ENCODE measurements at places on chromosomes 13 and 19.

- no peak for DNase-seq
Observed at GRCh38 chr13:41503356-41503755, 46.0 kb downstream of the RGCC start.

- no peak for DNase-seq
Observed at GRCh38 chr19:10305139-10305806, 4.3 kb downstream of the ZGLP1 start.

GRCh38 chr19:40588926-40589569 lies 12.1 kb upstream of the LTBP4 start:
- no peak for DNase-seq

DNA sequence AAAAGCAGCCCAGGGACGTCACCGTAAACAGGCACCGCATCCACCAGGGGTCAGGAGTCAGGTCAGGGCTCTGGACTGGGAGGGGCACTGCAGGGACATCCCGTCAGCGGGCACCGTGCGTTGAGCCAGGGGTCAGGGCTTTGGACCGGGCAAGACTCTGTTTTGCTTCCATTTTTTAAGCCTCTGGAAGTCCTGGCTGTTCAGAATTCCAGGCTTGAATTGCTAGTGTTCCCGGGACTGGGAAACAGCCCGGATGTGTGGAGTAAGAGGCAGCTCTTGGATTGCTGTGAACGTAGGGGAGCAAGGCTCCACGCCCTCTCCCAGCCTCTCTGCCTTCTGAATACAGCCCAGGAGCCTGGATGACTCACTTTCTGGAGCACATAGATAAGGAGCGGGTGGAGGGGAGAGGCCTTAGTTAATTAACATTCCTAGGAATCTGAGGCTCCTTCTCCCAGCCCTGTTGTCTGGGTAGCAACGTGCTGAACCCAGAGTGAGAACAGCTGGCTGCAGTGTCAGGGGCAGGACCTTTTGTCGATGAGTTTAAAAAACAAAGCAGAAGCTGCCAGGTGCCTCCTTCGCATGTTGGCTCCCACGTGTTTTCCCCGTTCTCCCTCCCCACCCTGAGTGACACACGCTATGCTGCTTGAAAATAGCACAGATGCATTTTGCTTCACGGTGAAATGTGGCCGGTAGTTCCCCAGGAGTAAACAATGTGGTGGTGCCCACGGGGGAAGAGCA lies 21.9 kb downstream of the ATP11A start:
- DNase-seq = no peak

DNA sequence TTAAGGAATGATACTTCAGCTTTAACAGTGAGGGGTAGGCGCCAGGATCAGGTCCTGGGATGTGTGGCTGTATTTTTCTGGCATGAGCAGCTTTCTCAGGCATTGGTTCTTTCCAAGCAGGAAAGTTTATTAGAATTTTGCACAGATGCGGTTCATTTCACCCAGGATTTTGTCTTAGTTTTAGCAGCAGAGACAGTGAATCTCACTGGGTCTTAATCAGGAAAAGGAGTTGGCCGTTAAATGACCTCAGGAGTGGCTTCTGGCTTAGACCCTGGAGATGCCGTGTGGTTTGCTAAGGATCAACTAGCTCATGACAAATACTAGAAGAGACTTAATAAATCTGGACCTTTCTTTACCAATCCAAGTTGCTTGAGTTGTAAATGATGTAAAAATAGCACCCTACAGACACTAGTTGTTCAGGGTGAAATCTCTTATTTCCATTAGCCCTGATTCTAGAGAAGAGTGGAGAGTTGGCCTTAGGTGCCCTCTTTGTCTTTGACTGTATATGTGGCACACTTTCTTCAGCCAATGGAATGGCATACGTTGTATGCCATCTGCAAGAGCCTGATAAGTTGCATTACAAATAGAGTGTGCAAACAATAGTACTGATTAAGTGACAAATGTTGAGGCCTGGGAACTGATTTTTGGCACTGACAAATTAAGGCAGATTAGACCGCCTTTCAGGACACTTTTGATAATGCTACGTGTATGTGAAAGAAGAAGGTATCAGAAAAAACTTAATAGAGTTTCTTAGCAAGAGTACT lies 34.0 kb downstream of the LRCH1 start:
- no peak for DNase-seq

DNA sequence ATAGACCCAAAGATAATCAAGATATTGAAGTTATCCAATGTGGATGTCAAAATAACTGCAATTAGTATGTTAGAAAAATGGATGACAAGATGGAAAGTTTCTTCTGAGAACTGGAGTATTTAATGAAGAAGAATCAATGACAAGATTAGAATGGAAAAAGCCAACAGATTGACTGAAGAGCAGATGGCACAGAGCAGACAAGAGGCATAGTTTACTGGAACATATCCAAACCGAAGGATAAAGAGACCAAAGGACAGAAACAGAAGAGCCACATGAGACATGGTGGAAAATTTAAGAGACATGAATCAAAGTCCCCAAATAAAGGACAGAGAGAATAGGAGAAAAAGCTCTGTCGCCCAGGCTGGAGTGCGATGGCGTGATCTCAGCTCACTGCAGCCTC lies 89.6 kb upstream of the RXFP2 start:
- no peak for DNase-seq

GRCh38 chr19:13693889-13694288 lies 70.4 kb upstream of the MRI1 start:
- DNase-seq = no peak

GRCh38 chr19:16893686-16893989 lies 4.8 kb downstream of the F2RL3 start:
- no peak for DNase-seq

GRCh38 chr13:80367473-80367872 lies 26.5 kb upstream of the SPRY2 start:
- DNase-seq = no peak

DNA sequence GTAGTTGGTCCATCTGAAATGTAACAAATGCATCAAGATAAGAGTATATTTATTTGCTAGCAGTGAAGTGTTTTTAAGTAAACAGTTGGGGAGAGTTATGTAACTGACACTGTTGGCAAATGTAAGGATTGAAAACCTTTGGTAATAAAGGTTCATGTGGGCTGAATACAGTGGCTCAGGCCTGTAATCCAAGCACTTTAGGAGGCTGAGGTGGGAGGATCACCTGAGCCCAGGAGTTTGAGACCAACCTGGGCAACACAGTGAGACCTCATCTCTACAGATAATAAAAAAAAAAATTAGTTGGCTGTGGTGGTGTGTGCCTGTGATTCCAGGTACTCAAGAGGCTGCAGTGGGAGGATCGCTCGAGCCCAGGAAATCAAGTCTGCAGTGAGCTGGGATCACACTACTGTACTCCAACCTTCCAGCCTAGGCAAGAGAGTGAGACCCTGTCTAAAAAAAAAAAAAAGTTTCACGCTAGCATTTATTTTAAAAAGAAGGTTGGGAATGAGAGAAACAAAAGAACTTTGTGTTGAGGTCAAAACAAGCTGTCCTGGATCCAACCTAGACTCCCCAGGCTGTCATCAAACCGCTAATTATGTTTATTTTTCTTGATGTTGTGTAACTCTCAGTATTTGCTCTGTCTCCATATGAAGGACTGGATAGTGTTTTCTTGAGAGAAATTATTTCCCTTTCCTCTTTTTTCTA lies 20.7 kb downstream of the SETDB2 start:
- no peak for DNase-seq

DNA sequence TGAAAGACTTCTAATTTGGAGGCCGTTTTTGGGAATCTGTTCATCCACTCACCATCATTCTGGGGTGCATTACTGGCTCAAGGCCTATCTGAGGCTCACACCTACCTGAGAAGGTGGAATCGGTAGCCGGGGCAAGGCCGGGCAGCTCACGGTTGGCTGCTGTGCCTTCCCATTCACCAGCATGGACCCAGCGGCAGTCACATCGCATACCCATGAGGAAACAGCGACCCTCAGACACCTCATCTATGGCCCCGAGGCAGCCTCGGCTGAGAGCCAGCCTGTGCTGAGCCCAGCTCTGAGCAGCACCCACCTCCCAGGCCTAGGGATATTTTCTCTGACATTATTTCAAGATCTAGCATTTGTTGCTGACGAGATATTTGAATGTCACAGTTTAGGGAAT lies 130.5 kb downstream of the ATP11A start:
- DNase-seq = no peak

GRCh38 chr13:38421590-38422560 lies 72.2 kb downstream of the UFM1 start:
- DNase-seq = no peak

GRCh38 chr19:7742575-7742974 lies 4.8 kb downstream of the CD209 start:
- no peak for DNase-seq

- DNase-seq = no peak
Observed at GRCh38 chr13:23794267-23795161, 94.7 kb downstream of the MIPEP start.

GRCh38 chr19:2775556-2776430 lies 7.3 kb downstream of the SGTA start:
- DNase-seq = no peak

DNA sequence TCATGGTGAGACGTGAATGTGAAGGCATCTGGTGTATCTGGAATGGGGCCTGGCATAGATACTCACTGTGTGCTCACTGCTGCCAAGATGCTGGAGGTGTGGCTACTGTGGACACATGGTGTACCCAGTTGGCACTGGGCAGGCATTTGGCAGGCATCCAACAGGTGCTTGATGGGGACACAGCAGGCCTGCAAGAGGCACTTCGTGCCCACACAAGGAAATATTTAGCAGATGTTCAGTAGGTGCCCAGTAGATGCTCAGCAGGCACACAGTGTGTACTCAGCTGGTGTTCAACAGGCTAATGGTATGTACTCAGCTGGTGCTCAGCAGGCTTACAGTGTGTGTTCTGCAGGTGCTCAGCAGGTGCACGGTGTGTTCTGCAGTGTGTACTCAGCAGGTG lies 14.2 kb downstream of the CRTC1 start:
- DNase-seq = peak; percentile 62

GRCh38 chr13:96785986-96786385 lies 208.3 kb downstream of the OXGR1 start:
- no peak for DNase-seq

DNA sequence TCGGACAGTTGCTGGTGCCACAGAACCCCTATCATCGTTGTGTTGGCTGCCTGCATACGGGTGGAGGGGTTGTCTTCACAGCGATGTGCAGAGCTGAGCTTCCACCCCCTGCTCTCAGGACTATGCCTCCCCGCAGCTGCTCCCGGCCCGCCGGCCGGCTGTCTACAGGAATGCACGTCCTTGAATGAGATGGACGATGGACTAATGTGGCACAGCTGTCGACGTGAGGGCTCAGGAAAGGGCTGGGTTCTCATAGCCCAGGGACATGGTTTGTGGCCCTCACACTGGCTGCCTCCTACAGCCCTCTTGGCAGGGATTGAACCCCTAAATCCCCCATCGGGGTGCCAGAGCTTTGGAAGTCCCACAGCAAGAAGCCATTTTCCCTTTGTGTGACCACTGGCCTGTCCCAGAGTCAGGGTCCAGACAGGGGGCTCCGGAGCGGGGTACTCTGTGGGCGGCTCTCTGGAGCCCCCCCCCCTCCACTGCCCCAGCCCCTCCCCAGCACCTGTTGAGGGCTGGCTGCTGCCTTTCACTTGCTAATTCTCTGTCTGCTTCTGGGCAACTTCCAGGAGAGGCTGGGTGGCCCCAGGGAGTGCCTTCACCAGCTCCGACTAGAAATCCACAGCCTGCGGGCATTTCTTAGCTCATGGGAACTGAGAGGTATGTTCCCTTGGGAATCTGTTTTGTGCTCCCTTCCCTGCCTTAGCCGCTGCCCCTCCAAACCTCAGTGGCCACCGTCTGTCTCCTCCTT lies 40.2 kb downstream of the TSSK6 start:
- DNase-seq = no peak

- DNase-seq = no peak
Observed at GRCh38 chr13:111594606-111595005, 274.2 kb downstream of the TEX29 start.

DNA sequence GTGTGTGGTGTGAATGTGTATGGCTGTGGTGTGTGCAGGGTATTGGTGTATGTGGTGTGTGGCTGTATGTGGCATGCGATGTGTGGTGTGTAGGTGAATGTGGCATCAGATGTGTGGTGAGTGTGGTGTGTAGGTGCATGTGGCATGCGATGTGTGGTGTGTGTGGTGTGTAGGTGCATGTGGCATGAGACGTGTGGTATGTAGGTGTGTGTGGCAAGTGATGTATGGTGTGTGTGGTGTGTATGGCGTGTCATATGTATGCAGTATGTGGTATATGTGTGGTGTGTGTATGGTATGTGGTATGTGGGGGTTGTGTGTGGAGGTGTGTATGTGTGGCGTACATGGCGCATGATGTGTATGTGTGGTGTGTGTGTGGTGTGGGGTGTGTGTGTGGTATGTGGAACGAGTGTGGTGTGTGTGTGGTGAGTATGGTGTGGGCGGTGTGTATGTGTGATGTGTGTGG lies 63.4 kb downstream of the PEPD start:
- DNase-seq = no peak

DNA sequence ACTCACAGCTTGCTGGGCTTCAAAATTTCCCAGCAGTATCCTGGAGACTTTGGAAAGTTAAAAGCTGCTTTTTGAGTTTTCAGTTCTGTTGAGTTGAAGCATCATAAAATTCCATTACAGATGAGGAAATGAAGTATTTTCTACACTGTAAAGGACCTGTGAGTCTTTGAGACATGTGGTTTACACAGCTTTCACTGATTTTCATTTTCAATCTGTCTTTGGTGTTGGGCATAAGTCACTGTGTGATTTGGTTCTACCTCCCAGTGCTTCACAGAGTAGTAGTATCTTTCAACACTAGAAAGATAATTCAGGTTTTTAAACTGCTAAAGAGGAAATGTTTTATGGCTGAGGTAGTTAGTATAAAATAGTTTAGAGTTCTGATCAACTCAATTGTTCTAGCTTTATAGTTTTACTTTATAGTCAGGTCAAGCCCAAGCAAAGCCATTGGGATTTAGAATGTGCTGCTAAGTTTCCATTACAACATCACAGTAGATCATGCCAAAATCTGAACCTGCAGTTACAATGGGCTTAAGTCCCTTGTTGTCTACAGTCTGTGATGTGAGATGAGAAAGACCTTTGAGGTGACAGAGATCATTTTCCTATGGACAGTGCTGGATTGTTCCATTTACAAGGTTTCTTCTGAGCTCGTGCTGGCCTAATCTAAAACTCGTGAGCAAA lies 161.6 kb downstream of the FLT1 start:
- no peak for DNase-seq

DNA sequence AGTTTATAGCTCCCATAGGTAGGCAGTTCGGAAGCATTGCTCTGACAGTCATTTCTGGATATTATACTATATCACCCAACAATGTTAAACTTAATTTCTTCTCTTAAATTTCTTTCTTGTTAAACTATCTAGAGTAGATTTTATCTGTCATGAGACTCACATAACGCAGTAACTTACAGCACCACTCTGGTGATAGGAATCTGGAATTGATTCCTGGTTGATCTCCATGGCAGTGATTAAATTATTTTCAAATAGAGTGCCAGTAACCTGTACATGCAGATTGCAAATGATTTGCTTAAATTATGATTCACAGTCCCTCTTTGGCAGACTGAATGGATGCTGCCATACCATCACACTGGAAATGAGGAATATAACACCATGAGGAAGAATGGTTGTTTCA lies 722.1 kb downstream of the DACH1 start:
- no peak for DNase-seq

DNA sequence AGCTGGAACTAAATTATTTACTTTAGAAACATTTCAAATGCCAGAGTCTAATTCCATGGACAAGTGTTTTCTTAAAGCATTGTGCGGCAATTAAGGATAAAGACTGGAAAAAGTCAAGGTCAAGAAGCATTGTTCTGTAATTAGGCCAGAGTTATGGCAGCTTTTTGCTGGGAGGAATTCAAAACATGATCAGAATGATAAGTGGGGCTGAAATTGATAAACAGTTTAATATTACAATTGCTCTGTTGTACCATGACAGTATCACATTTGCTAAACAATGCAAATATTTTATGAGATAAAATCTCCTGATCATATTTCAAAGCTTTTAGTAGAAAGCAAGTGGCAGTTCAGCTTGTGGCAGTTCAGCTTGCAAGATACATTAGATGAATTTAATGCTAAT lies 513.7 kb downstream of the GPC6 start:
- no peak for DNase-seq
